ENCODE measurements at places on chromosomes 12 and 14. TPM values are rescaled to one million over a fixed set of nuclear protein-coding genes. Genes with fewer than 3 reads are reported as not detected.

Gene SERPINA5
- 0.56 TPM for total RNA-seq

GRCh38 chr12:114411071-114411837 is 5.3 kb upstream of the TBX5 start:
- DNase-seq, result no peak

DNA sequence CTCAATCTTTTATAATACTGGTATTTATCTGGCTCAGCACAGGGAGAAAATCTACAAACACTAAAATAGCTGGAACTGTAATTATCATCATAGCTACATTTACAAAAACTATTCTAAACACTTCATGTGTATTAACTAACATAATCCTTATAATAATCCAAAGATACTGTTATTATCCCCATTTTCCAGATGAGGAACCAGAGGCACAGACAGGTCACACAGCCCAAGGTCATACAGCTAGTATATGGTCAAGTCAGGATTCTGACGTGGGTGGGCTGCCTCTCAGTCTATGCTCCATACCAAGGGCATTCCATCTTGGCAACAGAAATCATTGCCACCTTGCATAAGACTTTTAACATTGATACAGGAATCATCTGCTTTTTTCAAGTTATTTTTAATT is 11.4 kb downstream of the FERMT2 start:
- no peak for DNase-seq

Gene CPNE6
- not detected for total RNA-seq

DNA sequence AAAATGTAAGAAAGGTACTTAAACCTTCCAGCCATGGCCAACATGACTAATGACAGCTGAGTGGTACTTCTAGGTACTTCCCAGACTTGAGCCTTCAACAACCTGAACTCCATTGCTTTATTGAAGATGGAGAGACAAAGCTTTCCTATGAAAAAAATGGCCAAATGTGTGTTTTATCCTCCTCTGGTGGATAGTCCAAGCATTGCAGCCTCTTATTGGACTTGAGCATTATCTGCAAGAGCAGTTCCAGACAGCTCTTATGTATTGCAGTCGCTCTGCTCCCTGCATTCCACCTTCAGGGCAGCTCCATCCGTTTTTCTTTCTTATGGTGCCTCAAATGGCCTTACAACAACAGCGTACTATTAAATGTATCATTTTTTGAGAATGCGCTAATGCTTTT is 588.2 kb downstream of the NRXN3 start:
- DNase-seq, result no peak

DNA sequence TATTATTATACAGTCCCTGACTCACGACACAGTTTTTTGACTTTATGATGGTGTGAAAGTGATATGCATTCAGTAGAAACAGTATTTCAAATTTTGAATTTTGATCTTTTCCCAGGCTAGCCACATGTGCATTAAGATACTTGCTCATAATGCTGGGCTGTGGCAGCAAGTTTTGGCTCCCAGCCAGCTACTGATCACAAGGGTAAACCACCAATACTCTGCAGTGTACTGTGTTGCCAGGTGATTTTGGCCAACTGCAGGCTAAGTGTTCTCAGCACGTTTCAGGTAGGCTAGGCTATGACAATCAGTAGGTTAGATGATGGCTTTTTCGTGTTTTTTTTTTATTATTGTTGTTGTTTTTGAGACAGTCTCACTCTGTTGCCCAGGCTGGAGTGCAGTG is 69.4 kb upstream of the ACTN1 start:
- no peak for DNase-seq

DNA sequence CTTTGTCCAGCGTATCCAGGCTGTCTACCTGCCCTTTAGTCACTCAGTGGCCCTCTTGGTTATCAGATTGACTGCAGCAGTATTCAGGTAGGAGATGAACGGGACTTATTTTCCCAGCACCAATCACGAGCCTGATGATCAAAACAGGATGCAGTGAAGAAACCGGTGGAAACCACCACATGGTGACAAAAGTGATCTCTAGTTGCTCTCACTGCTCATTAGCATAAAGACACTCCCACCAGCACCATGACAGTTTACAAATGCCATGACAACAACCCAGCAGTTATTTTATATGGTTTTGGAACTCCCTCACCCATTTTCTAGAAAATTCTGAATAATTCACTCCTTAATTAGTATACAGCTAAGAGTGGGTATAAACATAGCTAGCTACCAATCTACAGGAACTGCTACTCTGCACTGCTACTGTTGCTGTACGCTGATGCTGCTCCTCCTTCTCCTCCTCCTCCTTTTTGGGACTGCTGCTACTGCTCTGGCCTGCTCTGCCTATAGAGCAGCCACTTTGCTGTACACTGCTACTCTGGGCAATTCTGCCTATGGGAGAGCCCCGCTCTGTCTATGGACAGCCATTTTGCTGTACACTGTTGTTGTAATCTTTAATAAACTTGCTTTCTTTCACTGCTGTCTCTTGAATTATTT is 142.5 kb upstream of the SSTR1 start:
- DNase-seq, result no peak

DNA sequence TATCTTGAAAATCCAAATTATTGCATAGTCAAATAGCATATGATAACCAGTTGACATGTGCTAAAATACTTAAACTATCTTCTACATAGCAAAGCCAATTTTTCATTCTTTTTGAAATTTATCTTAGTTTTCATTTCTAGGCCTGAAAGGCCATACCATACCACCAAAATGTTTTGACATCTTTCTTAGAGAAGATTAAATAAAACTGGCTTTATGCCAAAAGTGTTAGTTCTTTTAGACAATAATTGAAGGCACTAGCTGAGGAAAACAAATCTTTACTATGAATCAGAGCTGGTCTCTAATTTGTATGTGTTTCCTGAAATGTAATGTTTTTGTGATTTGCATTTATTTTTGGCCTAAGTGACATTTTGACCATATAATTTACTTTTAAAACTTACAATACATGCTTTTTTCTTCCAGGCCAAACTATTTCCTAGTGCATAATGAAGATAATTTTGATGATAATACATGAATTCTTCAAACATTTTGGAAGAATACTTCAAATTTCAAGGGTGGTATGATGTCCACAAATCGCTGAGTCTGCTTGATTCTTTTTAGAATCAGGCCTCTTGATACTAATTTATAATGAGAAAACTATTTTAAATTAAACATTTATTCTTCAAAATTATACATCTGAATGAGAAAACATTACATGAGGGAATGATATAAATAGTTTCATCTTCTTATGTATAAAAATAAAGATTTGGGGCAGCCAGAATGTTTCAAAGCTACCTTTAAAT is 6.5 kb upstream of the KCNMB4 start:
- DNase-seq, result no peak

DNA sequence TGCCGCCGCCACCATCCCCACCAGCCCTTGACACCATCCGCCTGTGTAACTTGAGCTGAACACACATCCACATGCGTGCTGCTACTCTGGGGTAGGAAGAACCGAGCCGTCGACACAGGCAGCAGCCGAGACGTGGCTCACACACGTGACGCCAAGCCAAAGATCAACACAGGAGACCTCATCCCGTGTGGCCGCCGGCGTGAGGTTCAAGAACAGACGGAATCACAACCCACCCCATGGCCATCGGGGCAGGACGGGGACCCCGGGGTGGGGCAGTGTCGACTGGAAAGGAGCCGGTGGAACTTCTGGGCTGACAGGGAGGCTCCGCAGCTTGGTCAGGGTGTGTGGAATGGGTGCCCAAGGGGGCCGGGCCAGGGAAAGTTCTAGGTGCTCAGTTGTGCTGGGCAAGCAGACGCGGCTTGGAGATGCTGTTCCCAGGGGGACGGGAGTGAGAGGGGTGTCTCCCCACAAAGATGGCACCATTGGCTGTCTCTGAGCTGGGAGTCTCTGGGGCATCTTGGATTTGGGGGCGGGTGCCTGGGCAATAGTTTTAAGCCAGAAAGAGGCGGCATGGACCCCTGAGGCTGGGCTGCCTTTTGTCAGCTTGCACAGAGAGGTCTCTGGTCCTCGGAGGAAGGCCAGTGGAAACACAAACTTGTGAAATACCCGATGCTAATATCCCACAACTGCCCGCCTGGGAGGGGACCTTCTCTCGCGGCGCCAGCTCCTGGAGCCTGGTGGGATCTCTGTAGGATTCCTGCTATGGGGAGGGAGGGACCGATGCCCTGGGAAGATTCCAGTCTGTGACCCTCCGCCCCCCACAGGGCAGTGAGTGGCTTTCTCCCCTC is 41.8 kb downstream of the GALNT9 start:
- peak; percentile 39 for DNase-seq

DNA sequence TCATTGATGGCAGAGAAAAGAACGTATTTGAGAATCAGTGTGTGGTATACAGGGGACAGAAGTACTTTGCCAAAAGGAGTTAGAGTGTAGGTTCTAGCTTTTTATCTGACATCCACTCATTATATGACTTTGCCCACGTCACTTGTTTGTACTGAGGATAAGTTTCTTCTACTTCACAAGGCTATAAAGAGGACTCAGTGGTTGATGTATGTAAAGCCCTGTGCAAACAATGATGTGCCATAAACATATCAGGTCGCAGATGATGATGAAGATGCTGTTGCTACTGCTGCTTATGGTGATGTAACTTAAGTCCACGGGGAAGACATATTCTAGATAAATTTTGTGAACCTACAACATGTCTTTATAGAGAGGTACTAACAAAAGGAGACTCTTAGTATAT is 66.3 kb downstream of the TRHDE start:
- no peak for DNase-seq

Gene GRIP1
- total RNA-seq, result 4.3 TPM

DNA sequence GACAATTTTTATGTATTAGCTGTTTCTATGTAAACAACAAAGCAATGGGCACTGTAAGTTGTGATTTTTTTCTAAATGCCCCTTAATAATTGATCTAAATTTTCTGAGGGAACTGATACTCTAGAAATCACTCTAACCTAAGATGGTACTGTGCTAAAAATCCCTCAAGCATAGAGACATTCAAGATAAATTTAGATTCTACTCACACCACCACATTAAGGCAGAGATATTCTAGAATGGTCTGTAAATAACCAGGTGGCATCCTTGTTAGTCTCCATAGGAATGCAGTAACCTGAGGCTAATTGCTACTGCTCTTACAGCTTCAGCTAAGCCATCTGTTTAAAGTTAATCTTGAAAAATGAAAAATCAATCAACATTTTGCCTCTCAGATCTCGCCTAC is 87.3 kb downstream of the SLC41A2 start:
- no peak for DNase-seq

Gene TPPP2
- not detected for total RNA-seq

GRCh38 chr14:87067591-87067990 is 925.4 kb downstream of the GALC start:
- DNase-seq, result no peak

Gene GSG1
- total RNA-seq, result not detected

Gene CMKLR1
- 25.6 TPM for total RNA-seq

- DNase-seq, result no peak
These were observed 268.0 kb upstream of the TMEM132C start for GRCh38 chr12:127998988-127999387.

GRCh38 chr12:92393504-92393903 is 247.9 kb upstream of the BTG1 start:
- no peak for DNase-seq

Gene KRT2
- total RNA-seq, result not detected

- DNase-seq, result peak; percentile 36
These were observed 21.2 kb downstream of the RTL1 start for GRCh38 chr14:100882026-100882967.

Gene PCNX1
- total RNA-seq, result 49.9 TPM

- no peak for DNase-seq
These were observed 32.3 kb upstream of the ANKS1B start for GRCh38 chr12:100017056-100017455.

Gene PDE3A
- total RNA-seq, result 5.5 TPM

- peak; percentile 42 for DNase-seq
These were observed 7.5 kb downstream of the HIP1R start for GRCh38 chr12:122842505-122843405.

DNA sequence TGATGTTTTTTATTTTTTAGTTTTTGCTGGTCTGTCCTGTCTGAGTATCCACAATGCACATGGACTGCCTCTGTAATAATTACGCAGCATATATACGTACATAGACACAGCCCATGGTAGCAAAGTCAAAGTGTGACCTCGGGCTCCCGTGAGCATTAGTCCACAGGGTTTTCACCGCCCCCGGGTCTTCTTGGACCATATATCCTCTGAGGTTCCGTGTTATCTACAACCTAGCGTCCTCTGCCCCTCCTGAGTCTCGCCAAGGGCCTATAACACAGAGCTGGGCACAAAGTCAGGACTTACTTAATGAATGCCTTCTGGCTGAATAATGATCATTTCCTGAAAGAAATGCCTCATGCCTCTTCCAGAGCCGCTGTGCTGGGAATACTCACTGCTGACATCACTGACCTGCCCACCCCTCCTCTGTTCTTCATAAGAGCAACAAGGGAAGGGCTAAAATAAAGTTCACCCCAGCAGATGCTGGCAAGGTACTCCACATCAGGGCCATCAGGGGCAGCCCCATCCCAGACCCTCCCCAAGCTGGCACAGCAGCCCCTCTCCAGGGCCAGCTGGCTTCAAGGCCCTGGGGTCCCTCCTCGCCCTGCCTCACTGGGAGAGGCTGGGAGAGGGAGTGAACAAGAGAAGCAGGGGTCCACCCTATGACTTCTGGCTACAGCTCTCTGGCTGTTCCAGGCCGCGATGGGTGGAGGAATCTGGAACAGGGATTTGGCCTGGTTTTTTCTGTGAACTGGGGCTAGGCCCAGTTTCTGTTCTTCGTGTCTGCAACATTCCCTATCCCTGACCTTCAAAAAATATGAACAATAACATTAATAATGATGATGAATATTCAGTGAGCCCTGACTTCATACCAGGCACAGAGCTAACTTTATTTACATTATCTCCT is 7.9 kb downstream of the HDAC7 start:
- DNase-seq, result no peak

DNA sequence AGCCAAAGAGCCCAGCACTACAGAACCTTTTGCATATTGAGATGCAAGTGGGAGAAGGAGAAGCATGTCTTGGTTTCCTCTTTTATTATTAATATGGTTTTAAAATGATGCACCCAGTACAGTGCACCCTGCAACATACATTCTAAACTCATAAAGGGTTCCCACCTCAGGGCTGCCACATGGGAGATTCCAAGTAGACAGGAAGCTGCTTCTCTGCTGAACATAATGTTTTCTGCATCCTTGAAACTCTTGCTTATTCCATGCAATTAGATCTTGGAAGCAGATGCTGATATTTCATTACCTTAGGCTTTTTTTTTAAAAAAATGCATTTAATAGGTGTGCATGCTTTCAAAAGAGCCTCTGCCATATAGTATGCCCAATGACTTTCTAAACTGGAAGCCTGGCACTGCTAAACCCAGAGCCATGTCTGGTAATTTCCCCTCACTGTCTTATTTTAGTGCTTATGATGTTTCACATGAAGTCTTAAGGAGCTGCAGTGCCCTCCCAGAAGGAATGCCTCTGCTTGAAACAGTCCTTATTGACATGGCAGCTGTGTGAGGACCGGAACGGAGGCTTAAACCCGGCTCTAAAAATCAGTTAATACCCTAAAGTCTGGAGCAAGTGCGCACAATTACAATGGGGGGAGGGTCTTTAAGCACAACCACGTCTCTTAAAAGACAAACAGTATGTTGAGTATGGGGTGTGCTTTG is 2.0 kb upstream of the SIX1 start:
- no peak for DNase-seq

GRCh38 chr14:68408680-68409079 is 384.2 kb downstream of the ZFP36L1 start:
- DNase-seq, result no peak

GRCh38 chr12:18135086-18135485 is 45.1 kb upstream of the RERGL start:
- DNase-seq, result no peak
